RPMI7951 (cell line): ENCODE measurements at places on chromosomes 6 and 20.

DNA sequence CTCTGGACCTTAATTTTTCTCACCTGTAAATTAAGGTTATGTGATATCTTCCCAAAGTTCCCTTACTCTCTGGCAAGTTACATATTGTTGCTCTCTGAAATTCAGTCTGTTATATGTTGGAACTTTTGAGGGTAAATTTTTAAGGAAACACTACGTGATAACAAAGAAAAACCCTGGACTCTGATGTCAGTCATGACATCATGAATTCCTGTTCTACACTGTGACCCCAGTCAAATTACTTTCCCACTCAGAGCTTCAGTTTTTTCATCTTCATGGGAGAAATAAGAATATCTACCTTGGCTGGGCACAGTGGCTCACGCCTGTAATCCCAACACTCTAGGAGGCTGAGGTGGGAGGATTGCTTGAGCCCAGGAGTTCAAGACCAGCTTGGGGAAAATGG lies 164.6 kb upstream of the RALGAPA2 start:
- no peak for DNase-seq

DNA sequence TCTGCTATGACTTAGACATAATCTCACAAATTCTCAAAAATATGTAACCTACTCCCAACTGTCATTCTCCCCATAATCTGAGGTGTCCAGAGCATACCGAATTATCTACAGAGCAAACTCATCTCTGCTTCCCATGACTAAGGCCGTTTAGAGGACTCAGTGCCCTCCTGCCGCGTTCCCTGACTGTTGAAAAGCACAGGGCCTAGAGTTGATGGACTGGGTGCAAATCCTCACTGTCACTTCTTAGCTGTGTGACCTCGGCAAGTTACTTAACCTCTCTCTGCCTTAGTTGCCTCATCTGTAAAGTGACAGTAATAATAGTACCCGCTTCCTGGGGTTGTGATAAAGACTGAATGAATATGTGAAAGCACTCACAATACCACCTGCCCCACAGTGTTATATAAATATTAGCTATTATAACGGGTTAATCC lies 4.7 kb upstream of the TUBB2A start:
- DNase-seq, result peak; percentile 43

DNA sequence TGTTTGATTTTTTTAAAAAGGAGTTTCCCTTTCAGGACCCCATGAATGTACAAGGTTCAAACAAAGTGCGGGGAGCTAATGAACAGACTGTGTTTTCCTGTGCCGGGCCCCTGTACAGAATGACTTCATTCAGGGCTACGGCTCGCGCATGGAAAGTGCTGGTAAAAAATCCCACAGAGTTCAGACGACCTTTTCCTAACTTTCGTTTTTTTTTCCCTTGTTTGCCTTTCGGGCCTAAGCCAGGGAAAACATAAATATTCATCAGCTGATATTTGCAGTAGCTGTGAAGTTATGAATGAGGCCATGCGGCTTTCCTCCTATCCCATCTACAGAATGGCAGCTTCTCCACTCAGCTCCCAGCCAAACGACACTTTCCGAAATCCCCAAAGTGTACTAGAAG lies 74.0 kb downstream of the HAO1 start:
- DNase-seq, result peak; percentile 33

DNA sequence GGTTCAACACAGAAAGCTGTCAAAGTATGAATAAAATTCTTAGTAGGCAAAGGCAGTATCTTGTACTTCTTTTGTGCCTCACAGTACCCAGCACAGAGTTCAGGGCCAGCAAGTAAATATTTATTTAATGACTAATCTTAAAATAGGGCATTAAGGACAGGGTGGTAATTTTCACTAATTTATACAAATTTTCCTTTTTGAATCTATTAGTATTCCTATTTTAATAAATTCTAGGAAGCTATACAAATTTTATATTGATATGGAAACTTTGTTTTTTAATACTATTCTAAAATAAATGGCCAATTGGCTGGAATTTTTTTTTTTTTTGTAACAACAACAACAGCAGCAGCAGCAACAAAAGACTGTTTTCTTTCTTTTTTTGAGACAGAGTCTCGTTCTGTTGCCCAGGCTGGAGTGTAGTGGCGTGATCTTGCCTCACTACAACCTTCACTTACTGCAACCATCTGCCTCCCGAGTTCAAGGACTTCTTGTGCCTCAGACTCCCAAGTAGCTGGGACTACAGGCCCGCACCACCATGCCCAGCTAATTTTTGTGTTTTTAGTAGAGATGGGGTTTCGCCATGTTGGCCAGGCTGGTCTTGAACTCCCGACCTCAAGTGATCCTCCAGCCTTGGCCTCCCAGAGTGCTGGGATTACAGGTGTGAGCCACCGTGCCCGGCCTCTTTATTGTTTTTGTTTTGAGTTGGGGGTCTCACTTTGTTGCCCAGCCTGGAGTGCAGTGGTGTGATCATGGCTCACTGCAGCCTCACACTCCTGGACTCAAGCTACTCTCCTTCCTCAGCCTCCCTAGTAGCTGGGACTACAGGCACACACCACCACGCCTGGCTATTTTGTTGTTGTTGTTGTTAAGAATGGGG lies 85.2 kb downstream of the FKBP5 start:
- no peak for DNase-seq

GRCh38 chr6:54519161-54519560 lies 210.9 kb downstream of the TINAG start:
- DNase-seq, result no peak

GRCh38 chr20:16316513-16316912 lies 256.7 kb downstream of the KIF16B start:
- no peak for DNase-seq

DNA sequence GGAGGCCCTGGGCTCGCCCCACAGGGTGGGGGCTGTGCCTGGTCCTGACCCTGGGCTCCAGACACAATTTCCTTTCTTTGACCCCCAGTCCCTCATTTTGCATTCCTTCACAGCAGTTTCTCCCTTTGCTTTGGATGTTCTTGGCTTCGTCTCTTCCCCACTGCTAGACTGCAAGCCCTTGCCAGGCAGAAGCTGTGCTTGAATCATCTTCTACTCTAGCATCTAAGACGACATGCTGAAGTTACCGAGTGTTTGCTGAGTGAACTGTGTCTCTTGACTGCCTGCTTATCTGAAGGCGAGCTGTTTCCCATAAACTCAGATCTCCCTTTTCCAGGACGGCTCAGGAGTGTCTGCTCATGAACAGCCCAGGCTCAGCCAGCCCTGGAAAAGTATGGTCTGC lies 14.3 kb upstream of the SYNDIG1 start:
- no peak for DNase-seq

GRCh38 chr6:1591926-1592325 lies 17.8 kb upstream of the FOXC1 start:
- DNase-seq, result no peak

GRCh38 chr20:5044075-5044620 lies 42.8 kb upstream of the SLC23A2 start:
- no peak for DNase-seq

- DNase-seq, result peak; percentile 86
These were observed 84.4 kb downstream of the SLX4IP start for GRCh38 chr20:10519361-10520046.

- no peak for DNase-seq
These were observed at the start of gene CDC40 for GRCh38 chr6:110180228-110181008. Gene CDC40 (plus strand): TSS chr6:110180427. CDS start chr6:110180445, 18 bp downstream.

DNA sequence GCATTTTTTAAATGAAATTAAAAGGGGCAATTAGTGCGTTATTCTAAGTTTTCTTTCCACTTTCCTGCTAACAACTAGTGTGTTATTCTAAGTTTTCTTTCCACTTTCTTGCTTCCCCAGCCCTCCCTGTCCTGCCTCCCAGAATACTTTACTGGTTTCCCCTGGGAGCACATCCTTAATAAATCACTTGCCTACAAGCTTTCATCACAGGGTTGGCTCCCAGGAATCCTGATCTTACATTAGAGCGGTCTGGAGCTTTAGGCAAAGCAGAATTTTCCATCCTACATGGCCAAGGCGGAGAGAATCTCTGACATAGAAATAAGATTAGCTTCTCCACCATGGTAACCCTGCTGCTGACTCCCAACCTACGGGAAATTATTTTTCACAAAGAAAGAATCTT lies 150.4 kb downstream of the BFSP1 start:
- DNase-seq, result no peak

DNA sequence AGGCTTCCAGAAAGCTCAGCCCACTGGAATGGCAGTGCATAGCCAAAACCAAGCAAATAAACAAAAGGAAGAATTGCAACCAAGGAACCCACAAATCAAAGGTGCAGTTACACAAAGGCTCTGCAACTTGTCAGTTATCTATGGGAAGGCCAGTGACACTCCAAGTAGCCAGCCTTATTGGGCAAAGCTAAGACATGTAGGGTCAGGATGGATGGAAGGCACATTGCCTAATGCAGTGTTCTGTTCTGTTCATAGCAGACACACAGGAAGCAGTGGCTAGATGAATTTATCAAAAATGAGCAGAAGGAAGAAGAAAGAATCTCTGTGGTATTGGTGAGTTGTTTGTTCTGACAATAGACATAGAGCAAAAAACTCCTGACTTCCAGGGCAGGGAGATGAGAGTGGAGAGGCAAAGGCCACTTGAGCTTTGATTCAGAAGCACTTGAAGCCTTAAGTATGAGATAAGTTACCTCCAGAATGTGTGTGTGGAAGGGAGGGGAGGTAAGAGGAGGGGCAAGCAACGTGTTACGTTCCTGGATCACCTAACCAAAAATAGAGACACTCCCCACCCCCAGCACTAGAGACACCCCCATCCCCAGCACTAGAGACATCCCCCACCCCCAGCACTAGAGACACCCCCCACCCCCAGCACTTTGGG lies 57.9 kb upstream of the AKAP12 start:
- DNase-seq, result no peak

DNA sequence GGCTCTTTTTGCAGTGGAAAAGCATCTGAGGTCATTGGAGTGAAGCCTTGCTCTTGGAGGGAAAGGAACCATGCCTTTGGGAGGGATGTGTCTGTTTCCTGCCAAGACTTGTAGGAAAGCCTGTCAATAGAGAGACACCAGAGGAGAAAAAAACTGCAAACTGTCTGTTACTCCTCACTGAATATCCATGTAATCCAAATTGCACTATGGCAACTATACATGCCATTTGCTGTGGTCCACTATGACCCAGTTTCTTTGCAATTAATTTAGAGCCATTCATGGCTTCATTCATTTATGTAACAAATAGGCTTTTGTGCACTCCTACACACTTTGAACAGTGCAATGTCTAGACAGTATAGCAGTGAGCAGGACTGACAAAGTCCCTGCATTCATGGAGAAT lies 296.5 kb downstream of the SLC35F1 start:
- peak; percentile 26 for DNase-seq

DNA sequence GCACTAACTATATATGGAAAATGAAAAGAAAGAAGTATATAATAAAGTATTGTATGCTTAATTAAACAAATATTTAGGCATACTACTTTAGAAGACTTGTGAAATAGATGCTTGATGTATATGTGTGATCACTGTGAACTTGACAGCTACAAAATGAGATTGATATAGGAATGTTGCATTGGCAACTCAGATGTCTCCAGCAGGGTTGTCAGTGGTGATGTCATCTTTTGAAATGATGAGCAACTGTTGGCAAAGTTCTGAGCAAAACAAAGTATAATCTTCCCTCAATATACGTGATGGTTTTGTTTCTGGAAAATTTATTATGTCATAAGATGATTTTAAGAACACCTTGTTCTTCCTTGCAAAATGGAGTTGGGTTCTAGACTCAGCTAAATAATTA lies 133.8 kb downstream of the ARID1B start:
- DNase-seq, result no peak

- peak; percentile 76 for DNase-seq
These were observed 4.4 kb downstream of the AIG1 start for GRCh38 chr6:143064951-143065683.

DNA sequence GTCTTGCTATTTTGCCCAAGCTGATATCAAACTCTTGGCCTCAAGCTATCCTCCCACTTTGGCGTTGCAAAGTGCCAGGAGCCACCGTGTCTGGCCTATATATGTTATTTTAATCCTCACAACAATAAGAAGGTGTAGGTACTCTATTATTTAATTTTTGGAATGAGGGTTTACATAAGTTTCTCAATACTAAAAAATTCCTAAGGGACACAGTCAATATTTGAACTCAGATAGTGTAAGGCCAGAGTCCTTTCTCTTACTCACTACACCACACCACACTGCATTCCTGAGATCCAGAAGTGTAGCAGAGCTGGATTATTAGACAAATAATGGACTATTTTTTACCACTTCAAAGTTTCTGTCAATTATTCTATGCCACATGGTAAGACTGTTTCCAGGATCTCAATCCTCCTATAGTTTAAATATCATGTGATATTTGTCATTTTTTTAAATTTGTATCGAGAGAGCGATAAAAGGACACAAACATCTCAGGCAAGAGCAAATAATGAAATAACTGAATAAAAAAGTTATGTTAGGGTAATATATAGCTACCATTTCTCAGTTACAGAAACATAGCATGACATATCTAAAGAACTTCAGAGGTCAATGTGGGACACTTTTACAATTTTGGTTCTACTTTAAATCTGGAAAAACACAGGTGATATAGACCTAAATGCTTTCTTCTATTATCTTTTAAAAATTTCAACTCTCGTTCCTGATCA lies 162.2 kb upstream of the THEMIS start:
- DNase-seq, result no peak

DNA sequence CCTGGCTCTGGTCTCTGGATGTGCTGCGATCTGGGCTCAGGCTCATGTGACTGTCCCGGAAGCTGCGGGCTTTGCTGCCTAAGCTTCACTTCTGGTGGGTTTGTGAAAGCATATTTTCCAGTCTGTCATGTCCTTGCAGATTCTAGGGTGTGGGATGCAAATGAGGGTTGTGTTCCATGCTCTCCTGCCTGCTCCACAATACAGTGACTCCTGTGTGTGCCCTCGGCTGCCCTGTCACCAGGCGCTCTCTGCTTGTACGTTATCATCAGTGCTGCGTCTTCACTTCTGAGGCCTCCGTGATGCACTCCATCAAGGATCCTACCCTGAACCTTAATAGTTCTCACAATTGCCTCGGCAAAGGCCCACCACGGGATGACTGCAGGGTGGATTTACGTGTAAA lies 84.2 kb downstream of the TTLL2 start:
- DNase-seq, result no peak

DNA sequence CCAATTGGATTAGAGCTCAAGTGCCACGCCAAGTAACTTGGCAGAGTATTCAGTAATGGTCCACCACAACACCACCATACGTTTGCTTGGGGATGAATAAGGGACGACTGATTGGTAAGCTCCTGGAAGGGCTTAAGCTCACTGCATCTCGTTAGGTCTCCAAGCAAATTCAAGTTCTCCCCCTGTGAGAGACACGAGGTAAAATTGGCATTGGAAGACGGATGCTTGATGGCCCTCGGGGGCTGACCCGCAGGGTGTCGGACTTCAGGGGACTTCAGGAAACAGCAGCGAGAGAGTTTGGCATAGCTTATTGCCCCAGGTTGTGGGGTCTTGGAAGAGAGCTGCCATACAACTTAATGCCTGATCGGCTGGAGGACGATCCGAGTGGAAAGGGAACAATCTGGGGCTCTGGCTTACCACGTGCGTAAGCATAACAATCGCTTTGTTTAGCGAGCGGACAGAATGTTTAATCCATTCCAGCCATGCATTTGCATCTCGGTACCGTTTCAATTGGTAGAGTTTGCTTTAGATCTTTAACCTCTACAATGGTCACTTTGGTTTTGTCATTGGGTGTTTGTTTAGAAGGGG lies 4.8 kb upstream of the ZNFX1 start:
- no peak for DNase-seq
